ENCODE measurements at places on chromosomes 3 and 15.

DNA sequence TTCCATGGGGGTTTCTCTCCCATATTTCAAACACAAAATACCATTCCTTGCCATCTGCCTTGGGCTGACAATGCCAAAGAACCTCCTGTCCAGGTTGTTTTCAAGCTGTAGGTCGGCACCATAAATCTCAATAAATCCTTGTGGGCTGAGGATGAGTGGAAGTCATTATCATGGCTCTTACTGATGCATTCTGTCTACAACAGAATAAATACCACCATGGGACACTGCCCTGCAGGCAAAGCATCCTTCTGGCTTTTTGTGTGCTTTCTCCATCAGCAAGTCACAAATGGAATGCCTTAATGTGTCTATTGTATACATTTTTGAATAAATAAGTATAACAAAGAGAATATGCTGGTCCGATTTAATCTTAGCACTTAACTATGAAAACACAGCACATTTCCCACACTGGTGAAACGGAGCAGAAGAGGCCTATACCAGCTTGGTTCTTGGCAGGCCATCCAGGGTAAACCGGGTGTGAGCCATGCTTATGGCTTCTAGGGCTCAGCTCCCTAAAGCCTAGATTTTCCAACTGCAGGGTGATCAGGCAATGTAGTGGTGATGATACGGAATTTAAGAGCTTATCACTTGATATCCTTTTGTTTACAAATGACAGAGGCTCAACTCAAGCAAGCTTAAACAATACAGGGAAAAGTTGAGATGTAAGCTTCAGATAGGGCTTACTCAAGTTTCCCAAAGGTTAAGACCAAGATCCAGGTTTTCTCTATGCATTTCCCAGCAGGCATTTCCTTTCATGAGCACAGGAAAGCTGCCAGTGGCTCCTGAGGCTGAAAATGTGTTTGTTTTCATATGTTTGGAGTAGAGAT, 133.2 kb upstream of the LRTM1 start:
- DNase-seq, result no peak

DNA sequence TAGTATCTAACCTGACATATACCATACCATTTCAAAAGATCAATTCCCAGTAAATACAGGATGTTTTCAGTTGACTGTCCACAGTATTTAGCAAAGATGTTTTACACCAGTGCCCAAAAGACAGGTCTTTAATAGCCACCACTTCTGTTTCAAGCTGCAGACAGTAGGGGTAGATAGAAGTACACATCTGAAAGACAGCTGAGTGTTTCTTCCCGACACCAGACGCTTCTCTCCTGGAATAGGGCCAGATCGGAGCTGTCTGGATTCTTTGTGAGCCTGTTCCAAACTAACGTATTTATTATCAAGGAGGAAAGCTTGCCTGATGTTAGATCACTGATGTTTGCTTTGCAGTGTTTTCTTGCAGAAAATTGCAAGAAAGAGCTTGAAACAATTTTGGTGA, 136.1 kb upstream of the RBMS3 start:
- DNase-seq, result peak; percentile 59

- DNase-seq, result no peak
Observed at GRCh38 chr15:90664650-90665287, 52.4 kb upstream of the BLM start.

DNA sequence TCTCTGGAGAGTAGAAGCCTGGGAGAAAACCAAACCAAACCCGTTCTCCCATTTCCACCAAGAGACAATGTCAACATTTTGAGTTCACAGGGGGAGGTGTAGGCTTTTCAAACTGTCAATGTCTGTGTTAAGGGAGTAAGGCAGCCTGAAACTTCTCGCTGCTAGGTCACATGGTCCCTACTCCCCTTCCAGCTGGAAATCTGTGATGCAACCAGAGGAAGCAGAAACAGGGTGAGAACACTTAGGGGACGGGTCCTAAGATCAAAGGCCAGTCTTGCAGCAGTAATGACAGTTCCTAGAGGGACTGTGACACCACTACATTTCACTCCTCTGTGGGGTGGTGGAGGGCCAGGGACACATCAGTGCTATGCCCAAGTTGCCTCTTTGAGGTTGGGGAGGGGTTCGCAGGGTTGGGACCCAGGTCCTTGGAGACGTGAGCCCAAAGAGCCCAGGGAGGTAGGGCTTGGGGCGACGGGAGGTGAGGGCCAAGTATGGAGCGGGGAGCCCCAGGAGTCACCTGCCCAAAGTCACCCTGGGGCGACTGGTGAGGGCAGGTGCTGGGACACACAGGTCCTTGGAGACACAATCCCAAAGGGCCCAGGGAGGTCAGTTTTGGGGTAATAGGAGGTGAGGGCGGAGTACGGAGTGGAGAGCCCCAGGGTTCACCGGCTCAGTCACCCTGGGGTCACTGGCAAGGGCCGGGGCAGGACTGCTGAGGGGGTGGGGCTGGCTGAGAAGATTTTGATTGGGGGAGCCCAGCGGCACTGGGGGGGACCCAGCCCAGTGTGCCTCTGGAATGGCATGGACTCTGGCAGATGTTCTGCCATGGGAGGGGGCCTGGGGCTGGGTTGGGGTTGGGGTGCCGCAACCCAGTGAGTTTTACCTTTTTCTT, 582 bp downstream of the GOLGA6L2 start:
- DNase-seq, result no peak

DNA sequence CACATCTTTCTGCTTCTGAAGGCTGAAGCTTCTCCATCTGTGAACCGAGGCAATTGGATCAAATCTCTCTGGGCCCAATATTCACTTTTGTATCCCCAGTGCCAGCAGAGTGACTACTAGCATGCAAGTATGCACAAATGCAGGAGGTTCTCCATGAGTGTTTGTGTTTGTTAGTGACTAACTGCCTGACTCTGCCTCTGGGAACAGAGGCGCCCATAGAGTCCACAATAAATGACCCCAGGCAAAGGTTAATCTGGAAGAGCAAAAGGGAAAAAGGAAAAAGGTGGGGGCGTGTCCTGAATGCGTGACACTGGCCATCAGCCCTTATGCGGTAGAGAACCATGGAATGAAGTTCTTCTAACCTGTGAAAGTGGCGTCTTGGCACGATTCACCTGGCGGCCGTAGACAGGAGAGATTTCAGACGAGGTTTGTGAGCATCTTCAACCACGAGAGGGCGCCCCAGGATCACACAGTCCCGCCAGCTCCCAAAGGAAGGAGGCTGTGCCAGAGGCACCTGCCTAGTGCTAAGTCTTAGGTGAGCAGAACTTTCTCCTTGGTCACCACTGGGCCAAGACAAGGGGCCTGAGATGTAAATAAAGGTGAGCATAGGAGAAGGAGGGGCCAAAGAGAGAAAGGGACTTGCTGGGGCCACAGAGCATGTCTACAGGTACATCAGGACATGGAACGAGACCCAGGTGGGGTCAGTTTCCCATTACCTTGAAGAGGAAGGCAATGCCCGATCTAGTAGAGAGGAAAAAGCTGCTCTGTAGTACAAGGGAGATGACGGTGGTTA, 44.2 kb downstream of the RBPMS2 start:
- DNase-seq, result peak; percentile 91

Data from spinal cord (tissue), 10 donors.